ENCODE measurements at places on chromosomes 1 and 21.

GRCh38 chr1:20051218-20051829, 18.7 kb upstream of the PLA2G5 start:
- DNase-seq: no peak

GRCh38 chr1:40394491-40395172, 21.1 kb downstream of the SMAP2 start:
- DNase-seq: peak; percentile 83

DNA sequence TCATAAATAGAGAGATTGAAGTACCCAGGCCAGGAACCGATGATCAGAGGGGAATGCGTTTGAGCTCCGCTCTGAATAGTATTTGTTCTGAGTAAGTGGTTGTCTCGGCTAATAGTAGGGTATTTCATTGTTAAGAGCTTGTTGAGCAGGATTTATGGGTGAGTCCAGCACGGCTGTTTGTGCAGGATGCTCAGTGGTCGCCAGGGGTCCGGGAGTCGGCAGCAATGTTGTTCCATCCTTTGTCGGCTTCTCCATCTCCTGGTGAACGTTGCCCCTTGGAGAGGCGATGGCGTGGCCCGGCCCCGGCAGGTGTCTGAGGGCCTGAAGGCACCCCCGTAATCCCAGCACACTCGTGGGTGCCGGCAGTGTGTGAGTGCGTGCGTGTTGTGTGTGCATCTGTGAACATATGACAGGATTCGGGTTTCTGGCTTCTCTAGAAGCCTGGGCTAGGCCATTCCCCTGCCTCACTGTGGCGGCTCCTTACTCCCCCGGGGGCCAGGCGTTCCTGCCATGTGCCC, 160.8 kb upstream of the ARHGEF16 start:
- DNase-seq: no peak

DNA sequence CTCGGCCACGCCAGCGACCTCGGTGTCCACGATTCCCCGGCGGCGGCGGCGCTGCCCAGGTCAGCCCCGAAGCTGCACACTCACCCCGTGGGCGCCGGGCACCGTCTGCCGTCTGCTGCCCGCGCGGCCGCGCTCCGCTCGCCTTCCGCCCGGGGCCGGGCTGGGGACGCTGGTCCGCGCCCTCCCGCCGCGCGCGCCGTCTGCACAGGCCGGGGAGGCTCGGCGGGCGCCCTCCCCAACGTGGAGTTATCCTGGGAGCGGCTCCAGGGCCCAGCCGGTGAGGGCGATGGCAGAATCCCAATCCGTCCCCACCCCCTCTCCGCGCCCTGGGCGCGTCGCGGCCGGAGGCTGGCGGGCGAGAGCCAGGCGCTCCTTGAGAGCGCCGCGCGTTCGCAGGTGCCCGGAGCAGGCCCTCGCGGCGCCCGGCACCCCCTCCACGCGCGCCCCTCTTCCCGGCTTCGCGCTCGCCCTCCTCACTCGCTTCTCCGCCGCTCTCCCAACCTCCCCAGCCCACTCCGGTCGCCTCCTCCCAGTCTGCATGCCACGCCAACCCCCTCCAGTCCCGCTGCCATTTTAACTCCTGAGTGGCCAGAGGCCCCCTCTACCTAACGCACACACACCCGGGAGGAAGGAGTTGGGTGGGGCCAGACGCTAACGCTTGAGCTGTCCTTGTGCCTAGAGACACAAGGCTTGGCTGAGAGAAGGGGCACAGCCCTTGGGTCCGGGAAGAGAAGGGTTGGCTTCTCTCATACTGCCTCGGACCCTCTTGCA, at the start of gene LRRN2:
Gene LRRN2 (minus strand): TSS at position 503 of the 771 bp plus-strand sequence. CDS start 65,746 bp downstream, outside the sequence.
- peak; percentile 2 for DNase-seq

DNA sequence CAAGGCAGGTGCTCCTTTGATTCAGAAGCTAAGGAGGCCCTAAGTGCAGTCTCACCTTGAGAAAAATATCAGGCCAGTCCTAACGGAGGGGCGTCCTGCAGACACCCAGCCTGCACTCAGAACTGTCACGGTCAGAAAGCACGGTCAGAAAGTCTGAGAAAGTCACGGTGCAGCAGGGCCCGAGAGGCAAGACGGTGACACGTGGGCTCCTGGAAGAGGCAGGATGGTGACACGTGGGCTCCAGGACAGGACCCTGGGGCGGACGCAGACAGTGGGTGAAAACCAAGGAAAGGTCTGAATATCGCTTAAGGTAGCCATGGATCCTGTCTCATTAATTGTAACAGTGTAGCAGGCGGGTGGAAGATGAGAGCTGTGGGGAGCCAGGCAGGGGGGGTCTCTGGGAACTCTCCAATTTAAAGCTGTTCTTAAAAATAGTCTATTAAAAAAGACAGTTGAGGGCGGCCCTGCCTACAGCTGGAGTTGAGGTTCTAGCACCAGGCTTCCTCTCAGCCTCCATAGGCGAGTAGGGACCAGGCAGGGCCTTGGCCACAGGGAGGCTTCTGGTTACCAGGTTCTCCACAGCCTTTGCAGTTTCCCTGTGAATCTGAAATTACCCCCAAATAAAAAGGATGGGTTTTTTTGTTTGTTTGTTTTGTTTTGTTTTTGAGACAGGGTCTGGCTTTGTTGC, 65.2 kb downstream of the FAAP20 start:
- no peak for DNase-seq

- DNase-seq: no peak
Observed at GRCh38 chr21:35862969-35863368, 197.4 kb downstream of the SETD4 start.

- DNase-seq: no peak
Observed at GRCh38 chr1:229578168-229579058, 19.9 kb upstream of the ABCB10 start.

DNA sequence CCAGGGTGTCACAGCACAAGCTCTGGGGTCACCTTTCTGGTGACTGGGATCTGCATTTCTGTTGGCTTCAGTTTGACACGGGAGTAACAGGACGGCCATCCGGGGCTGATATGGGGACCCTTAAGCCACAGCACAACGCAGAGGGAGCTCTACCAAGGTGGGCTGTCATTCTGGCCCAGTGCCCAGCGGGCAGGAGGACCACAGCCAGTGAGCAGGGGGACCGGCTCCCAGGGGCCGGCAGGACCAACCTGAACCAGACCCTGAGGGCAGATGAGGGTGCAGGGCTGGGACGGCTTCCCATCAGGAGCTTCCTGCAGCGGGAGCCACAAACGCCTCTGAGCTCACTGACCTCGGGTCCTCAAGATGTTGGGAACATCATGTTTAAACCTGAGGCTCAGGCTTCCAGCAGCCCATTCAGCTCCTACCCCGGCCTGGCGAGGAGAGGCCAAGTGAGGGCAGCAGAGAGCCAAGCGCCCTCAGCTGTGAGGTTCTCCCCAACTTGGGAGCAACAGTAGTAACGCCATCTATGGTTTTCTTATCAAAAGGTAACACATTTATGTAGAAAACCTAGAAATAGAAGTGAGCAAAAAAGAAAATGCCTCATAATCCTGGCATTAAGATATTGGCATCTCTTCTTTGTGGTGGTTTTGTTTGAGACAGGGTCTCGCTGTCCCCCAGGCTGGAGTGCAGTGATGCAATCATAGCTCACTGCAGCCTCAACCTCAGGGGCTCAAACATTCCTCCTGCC, 26.8 kb downstream of the TMEM201 start:
- DNase-seq: peak; percentile 69

DNA sequence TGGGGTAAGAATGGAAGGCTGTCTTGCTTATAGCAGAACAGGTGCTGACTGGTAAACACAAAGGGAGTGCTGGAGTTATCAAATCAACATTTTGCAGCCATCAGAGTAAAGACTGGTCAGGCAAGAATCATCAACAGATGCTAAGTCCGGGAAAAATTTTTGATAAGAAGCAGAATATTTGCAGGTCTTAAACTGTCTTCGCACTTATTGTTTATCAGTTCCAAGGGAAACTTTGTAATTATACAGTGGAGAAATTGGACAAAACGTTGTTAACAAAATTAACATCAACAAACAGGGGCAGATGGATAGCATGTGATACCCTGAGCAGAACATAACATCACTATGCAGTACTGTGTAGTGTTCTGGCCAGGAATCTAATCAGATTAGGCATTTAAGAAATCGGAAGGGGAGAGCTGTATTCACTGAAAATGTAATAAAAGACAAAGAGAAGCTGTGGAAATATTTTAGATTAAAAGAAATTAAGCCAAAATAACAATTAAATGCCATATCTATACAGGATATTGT, 127.1 kb downstream of the DAB1 start:
- no peak for DNase-seq

DNA sequence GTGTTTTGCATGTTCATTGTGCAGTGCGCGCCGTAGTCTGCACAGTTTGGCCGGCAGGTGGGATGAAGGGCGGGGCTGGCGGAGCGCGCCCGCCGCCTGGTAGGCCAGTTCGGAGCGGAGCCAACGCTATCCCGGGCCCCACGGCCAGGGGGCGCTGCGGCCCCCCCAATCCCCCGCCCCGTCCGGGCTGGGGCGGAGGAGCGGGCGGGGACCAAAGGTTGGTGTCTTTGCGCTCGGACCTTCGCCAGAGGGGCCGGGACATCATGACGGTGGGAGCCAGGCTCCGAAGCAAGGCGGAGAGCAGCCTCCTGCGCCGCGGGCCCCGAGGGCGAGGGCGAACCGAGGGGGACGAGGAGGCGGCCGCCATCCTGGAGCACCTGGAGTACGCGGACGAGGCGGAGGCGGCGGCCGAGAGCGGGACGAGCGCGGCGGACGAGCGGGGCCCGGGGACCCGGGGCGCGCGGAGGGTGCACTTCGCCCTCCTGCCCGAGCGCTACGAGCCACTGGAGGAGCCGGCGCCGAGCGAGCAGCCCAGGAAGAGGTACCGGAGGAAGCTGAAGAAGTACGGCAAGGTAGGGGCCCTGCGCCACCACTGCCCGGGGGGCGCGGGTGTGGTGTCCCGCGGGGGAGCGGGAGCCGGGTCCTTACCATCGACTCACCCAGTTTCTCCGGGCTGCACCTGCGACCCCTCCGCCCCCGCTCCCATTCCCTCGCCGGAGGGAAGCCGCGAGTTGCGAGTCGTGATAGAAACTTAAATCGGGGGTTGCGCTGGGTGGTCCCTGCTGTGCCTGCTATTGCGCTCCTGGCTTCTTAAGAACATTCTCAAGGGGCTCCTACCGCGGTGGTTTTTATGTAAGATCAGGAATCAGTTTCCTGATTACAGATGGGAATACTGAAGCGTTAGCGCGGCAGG, at the start of gene C1orf115:
Gene C1orf115 (plus strand): TSS at position 224 of the 913 bp plus-strand sequence. CDS start 40 bp downstream, at position 264.
- DNase-seq: peak; percentile 83

Measured in suppressor macrophage treated with lipopolysaccharide for 4 hours (primary cell).